AG09309 (cell line): ENCODE measurements at places on chromosomes 4 and X.
A peak's percentile ranks its signal among the peaks of the same experiment; 100 is the strongest.

- no peak for DNase-seq
Measured at GRCh38 chr4:173477016-173477415, 53.0 kb downstream of the HAND2 start.

- no peak for DNase-seq
Measured at GRCh38 chr4:105894660-105895582, at the start of gene NPNT. TSS of gene NPNT (plus strand) at chr4:105895471. CDS start at chr4:105895653, 182 bp downstream.

- no peak for DNase-seq
Measured at GRCh38 chr4:115781528-115782146, 668.2 kb upstream of the NDST4 start.

DNA sequence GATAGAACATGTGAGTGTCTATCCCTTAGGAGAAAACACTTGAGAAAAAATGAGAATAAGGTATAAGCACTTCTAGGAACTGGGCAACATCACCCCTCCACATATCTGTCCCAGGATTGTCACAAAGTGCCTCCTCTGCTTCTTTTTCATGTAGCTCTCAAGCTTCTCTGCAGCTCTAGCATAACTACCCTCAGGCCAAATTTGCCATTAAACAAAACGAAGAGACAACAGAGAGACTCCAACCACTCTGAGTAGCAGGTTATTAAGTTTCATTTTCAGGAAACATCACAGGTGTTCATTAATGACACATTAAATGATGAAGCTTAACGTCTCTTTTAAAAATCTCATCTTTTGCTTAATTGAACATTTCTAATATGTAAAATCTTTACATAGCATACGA, 580.0 kb downstream of the GALNTL6 start:
- no peak for DNase-seq

- DNase-seq = no peak
Measured at GRCh38 chrX:352181-352580, 33.6 kb upstream of the GTPBP6 start.

- DNase-seq = no peak
Measured at GRCh38 chr4:46274717-46275116, 115.2 kb downstream of the GABRA2 start.

GRCh38 chr4:121656269-121656641, 40.5 kb downstream of the ANXA5 start:
- peak; percentile 54 for DNase-seq

GRCh38 chrX:120485638-120486520, 16.8 kb upstream of the LAMP2 start:
- peak; percentile 45 for DNase-seq

DNA sequence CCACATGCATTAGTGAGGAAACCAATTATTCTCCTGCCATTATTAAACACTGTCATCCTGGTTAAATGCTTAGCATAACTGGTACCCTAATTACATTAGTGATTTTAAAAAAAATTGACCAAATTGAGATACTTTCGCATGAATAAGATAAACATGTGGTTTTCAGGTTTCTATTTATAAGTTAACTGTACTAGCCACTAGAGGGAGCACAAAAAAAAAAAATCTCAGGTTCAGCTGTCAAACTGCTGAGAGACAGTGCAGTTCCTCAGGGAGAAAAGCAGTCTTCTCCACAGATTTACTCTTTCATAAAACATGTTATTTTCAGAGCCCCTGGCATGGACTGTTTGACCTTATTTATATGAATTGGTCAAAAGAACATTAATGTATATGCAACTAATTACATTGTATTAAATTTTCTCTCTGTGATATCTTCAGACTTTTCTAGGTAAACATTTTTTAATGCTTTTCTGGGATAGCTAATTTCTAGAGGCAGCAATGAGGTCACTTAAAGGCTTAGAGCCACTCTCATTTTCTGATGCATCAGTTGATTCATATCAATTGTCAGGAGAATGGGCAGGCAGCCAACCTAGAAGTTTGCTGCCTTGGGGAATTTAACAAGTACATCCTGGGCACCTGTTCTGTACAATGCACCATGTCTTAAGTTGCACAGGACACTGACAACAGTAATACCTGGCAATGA, 167.5 kb downstream of the CDS1 start:
- DNase-seq = peak; percentile 23

DNA sequence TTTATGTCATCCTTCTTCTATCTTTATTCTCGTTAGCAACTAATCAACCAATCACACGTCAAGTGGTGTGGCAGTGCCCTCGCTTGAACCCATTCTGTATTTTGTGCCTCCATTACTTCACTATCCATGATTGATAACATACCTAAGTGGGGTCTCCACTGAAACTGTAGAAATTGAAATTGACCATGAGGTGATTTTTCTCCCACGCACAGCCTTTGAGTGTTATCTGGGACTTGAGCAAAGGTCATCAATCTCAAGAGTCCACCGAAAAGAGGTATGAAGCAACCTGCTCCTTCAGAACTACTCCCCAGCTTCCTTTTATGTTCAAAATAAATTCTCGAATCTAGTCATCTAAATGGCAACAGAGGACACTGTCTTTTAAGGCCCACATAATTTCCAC, 111.1 kb downstream of the SCD5 start:
- DNase-seq = no peak

DNA sequence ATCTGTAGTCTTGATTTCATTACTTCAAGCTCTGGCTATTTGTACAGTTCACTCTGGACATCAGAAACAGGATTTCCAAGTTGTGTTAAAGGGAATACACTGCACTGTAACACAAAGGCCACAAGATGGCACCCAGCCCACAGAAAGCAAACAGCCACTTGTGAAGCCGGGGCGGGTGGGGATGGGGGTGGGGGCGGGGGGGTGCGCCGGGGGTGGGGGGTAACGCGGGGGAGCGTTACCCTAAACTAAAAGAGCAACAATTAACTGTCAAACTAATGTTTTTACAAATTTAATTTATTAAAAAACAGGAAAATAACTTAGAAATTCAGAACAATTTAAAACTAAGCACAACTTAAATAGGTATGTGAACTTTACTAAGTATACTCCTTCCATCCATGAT, 27.3 kb downstream of the PRDX4 start:
- DNase-seq = no peak

DNA sequence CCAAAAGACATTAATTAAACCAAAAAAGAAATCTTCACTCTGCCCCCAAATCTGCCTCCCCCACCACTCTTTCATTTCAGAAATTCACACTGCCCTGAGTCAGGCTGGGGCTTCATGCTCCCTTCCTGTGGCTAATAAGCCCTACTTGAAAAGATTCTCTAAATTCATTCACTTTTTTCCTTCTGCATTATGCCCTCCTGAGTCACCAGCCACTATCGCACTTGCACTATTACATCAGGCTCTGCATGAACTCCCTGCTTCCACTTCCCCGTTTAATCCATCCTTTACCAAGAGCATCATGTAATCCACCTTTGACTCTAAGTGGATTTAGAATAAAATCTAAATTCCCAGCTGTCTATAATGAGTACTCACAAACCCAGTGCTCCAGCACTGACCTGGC, 295.4 kb upstream of the KLF3 start:
- peak; percentile 48 for DNase-seq

DNA sequence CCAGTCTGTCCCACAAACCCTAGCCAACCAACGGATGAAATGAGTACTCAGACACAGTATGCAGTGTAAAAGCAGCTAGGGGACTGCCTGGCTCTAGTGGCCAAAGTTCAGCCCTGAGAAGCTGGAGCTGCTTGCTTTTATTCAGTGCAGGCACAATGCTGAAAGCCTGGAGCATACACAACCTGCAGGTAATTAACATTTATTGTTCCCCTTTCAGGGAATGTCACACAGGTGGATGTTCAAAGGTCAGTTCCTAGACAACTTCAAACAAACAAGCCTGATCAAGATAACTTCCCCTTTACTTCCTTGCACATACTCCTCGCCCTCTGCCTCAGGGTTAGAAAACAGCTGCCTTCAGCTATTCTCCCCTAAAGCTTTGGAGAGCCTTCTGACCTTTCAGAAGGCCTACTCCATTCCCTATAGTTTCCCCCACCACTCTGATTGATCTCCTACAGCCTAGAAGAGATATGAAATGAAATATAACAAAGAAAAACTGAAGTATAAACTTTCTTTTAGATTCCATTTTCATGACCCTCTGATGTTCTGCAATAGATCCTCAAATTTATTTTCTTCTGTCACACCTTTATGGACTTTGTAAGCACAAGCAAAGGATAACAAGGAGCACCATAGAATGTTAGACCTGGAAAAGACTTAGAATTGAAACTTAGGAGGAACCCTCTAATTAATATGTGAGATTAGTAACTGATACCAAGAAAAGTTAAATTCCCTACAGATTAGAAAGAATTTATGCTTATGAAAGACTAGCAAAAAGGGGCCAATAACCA, 6.8 kb upstream of the DCAF8L1 start:
- no peak for DNase-seq

DNA sequence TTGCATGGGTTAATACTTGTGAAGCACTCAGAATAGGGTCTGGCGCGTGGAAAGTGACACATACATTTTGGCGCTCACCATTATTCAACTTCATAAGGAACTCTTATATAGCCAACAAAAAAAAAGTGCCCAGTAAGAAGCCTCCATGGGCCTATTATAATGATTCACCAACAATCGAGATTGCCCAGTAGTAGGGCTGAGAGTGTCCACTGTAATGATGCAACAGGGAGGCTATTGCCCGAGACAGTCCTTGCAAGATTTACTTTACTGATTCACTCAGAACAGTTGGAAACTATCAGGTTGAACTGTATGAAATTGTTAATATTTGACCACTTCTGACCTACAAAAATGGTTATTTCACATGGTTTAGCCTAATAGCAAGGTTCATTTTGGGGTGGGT, 86.0 kb downstream of the PJA1 start:
- DNase-seq = no peak

- no peak for DNase-seq
Measured at GRCh38 chrX:10564484-10564883, 55.9 kb downstream of the MID1 start.

- DNase-seq = no peak
Measured at GRCh38 chr4:112069110-112069509, 76.1 kb upstream of the FAM241A start.

DNA sequence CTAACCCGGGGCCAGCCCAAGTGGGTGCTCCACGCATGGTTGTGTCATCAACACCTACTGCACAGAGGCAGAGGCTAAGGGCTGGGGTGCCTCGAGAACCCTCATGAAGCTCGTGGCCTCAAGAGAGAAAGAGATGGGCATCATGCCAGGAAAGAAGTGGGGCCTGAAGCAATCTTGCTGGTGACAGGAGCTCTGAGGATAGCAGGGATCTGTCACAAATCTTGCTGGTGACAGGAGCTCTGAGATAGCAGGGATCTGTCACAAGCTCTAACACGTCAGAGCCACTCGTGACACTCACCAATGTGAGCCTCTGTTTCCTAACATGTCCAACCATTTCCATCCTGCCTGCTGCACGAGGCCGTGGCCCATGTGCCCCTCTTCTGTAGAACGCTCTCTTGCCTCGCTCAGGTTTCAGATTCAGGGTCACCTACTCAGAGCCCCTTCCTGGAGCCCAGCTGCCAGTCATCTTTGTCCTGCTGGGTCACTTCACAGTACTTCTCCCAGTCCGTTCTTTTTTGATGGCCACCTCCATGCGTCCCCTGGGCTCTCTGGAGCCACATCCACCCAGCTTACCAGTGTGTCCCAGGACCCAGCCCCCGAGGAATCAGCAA, 21.1 kb downstream of the PNMA6E start:
- no peak for DNase-seq

DNA sequence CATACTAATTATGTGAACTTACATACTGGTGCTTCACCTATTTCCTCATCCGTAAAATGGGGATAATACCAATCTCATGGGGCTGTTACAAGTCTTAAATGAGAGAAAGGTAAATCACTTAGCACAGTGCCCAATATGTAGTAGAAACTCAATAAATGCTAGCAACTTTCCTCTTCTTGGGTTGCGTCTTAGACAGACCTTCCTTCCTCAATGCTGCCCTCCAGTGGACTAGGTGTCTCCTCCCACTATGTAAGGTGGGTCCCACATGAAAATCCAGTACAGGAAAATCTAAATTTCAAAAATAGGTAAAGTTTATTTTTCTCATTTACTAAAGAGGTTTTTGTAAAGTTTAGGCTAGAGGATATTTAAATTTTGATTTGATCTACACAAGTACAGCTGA, 20.6 kb downstream of the ZDHHC9 start:
- no peak for DNase-seq

DNA sequence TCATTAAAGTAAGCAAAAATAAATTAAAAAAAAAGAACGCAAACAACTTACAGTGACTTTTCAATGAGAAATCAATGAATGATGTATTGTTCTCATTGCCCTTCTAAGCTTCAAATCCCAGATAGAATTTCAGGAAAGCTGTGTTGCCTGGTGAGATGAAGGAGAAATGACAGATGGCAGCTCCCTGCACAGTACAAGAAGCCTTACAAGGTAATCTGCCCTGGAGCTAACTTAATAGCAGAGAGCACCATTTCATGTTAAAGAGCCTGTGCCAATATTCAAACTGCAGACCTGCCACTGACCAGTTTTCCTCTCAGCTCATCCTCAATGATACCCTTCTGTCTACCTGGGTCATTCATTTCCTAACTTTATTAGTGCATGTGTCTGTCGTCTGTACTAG, 54.0 kb downstream of the GC start:
- DNase-seq = no peak

DNA sequence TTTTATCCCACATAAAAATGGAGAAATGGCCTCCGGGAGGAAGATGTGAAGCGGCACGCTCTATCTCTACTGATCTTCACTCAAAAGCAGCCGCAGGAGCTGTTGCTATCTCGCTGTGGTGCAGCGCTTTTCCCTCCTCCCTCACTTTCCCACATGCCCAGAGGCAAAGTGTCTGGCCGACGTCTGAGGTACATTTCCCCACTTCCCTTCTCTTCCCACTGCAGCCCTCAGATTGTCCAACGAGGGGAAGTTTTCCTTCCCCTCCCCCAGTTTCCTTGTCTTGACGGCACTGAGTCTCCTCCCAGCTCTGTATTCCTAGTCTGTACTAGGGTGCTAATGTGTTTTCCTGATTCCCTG, 660 bp upstream of the COL25A1 start:
- no peak for DNase-seq

DNA sequence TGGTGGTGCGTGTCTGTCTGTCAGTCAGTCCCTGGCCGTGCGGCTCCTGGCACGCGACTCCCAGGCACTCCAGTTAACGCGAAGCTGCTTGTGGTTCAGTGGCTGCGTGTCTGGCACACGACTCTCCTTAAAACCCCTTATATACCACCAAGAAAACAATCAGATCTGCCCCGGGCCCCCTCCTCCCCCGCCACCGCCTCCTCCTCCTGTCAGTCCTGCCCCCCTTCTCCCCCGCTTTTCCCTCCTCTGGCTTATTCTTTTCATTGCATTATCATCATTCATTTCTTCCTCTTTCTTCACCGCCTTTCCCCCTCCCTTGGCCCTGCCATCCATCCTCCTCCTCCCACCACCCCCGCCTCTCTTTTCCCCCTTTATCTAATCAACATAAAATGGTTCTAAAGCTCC, at the start of gene NEUROG2:
Gene NEUROG2 (minus strand): TSS at position 115 of the 405 bp plus-strand sequence. CDS start 705 bp downstream, outside the sequence.
- no peak for DNase-seq
